NB4 (cell line): ENCODE measurements at places on chromosomes 6 and 20.

GRCh38 chr6:163260111-163260895 is 154.2 kb upstream of the QKI start:
- peak; percentile 43 for DNase-seq

- DNase-seq, result peak; percentile 11
Measured at GRCh38 chr6:151546941-151547659, 53.3 kb downstream of the CCDC170 start.

DNA sequence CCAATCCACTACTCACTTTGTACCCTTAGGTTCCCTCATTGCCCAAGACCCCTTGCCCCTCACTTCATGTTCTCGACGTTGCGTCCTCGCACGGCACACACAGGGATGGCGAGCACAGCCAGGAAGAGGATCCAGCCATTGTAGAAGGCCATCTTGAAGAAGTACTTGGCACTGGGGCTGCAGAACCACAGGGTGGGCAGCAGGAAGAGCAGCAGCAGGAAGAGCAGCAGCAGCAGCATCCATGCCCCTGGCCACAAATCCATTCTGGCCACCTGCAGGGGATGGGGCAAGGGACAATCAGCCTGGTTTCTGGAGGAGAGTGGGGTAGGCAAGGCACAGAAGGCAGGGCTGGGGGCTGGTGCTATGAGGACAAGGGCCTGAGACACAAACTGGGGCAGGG is 4.7 kb downstream of the AGPAT1 start:
- no peak for DNase-seq

GRCh38 chr6:150620244-150620643 is 20.6 kb downstream of the PLEKHG1 start:
- no peak for DNase-seq

DNA sequence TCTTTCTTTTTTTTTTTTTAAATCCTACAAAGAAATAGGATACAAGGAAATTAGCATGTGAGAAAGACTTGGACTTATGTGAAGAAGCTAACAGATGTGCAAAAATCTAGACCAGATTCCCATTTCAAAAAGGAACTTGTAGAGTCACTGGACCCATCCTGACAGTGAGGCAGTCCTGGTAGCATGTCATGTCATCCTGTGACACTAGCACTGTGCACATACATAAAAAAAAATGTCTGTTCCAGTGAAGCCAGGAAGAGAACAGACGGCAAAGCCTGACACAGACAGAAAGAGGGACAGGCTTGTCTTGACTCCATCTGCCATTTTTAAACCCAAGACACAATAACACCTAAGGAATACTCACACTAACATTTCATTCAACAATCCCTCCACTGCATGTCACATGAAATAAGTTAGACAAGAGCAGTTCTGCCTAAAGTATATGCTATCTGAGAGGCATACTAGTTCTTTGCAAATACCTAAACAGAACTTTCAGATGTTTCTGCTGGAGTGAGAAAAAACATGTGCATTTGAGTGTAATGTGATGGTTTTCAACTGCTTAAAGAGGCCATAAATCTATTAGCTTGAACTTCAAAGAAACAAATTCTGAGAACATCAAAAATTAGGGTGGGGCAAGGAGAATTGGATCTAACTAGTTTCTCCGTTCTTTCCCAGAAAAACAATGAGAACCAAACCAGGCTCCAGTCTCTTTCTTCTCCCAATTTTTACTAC is 159.6 kb downstream of the BACH2 start:
- DNase-seq, result no peak

DNA sequence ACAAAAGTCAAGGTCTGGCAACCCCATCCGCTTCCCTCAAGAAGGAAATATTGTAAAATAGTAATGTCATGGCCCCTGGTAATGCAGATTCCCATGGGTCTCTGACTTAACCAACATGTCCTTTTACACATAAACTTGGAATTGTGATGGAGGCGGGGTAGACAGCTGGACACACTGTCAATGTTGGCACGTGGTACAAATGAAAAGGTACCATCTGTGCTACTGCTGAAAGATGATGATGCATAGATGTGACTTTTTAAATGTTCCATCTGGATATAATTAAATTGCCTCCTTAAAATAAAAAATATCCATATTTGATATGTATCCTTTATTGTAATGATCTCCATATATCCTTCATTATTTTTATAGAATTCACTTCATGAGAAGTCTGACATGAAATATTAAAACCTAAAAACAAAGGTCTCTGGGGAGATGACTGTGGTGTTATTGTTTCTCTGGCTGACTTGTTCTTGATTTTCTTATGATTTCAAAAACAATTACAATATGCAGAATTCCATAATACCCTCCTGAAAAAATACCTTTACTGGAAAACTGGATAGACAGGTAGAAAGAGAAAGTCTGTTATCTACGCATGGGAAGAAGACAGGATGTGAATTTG is 104.5 kb downstream of the MKKS start:
- no peak for DNase-seq

DNA sequence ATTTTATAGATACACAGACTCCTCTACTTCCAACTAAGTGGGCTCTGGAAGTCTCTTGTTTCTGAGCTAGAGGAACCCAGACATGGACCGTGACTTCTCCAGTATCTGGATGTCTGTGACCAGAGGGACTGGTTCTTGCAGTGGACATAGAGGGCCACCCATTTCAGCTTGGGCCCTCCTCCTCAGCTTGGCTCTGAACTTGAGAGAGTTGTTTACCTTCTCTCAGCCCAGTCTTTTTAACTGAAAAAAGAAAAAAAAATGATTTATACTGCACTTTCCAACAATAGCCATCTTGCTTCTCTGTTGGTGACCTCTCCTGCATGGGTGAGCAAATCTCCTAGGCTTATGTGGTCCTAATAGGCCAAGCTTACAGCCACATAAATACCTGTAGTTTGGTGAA is 60.3 kb upstream of the TMEM181 start:
- DNase-seq, result no peak

DNA sequence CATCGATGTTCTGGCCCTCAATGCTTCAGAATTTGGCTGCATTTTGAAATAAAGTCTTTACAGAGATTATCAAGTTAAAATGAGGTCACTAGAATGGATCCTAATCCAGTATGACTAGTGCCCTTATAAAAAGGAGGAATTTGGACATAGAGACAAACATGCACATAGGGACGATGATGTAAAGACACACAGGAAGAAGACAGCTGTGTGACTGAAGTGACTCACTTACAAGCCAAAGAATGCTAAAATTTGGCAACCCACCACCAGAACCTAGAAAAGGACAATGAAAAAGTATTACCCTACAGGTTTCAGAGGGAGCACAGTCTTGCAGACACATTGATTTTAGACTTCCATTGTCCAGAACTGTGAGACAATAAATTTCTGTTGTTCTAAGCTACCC is 322.8 kb upstream of the GJE1 start:
- DNase-seq, result peak; percentile 4

GRCh38 chr6:127103482-127103881 is 15.0 kb upstream of the RSPO3 start:
- no peak for DNase-seq

- peak; percentile 72 for DNase-seq
Measured at GRCh38 chr20:35883778-35884540, 70.3 kb downstream of the SCAND1 start.

GRCh38 chr6:157264701-157265100 is 58.6 kb downstream of the TMEM242 start:
- DNase-seq, result no peak

- no peak for DNase-seq
Measured at GRCh38 chr6:150179030-150179429, 36.2 kb downstream of the PPP1R14C start.

DNA sequence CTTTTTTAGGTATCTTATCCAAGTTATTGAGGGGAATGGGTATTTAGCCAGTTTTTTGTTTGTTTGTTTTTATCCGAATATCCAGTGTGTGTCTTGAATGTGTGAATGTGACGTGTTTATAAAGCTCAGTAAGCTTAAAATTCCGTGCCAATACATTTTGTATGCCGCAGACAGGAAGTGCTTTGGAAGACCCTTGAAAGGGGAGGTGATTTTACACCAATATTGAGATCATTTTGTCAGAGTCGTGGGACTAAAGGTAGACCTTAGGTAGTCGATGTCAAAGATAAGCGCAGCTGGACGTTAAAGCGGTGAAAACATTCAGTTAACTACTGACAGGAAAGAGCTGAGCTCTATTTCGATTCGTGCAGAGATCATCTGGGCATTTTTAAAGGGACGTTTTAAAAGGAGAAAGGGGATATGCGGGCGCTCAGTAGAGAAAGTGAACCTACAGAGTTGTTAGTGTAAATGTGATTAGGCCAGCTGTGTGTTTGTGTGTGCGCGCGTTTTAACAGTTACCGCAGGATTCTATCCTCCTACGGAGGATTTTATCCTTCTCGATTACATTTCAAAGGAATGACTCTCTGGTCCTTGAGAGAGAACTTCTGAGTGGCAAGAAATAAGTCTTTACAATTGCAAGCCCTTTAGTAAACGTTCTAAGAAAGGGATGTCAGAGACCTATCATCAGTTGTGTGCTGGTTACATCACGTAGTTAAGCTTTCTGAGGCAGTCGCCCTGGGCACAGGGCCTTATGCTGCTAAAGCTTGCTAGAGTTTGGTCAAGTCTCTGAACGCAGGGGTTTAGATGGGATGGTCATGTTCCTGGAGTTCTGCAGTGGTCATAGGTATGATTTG is 625 bp upstream of the ECHDC1 start:
- peak; percentile 51 for DNase-seq

- DNase-seq, result no peak
Measured at GRCh38 chr20:58131151-58131550, 97.3 kb downstream of the ANKRD60 start.

- peak; percentile 80 for DNase-seq
Measured at GRCh38 chr6:17156112-17156921, 54.5 kb downstream of the STMND1 start.

DNA sequence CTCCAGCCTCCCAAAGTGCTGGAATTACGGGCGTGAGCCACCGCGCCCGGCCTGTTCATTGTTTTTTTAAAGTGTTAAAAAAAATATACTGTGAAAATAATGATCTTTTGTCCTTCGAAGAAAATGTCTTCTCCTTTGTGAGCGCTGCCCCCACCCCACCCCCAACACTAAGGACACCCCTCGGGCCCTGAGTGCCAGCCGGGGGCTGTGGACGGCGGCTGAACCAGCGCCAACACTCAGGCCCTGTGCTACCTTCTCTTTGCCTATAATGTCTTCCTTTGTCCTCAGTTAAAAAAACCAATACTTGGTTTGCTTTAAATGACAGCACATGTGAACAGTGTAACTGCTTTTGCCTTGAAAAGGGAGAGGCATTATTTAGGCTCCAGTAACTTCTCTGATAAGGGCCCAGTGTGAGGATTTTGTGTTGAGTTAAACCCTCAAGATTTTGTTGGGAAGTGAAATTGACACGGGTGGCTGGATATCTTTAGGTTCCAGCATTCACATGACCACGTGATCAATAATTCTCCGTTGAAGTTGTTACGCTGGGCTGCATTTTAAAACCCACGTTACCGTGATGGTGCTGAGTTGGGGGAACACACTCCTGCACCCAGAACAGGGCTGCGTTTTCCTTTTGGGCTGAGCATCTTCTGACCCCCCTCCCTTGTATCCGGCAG is 9.5 kb upstream of the ADRM1 start:
- DNase-seq, result no peak

DNA sequence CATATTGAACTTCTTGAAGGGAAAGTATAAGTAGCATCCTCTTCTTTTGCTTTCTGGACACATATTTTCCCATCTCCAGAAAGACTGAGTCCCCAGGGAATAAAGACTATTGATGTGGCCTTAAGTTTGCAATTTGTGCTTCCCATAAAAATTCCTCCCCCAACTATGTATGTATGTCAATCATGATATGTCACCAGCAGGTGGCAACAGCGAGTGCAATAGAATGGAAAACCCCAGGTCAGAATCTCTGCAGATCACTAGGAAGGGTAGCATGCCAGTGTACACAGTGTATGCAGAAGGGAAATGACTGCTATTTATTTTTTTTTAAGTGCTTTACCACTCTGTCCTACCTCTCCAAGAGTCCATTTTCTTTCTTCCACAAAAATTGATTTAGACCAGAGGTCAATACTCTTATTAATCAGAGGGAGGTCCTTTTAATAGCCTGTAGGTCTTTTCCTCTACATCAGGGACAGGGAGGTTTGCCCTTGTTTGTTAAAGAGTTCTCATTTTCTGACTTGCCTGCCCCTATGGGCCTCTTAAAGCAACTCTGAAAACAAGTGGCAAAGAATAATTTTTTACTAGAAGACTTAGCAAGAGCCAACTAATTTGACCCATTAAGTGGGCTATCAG is 61.4 kb downstream of the BMP2 start:
- DNase-seq, result peak; percentile 68

- DNase-seq, result no peak
Measured at GRCh38 chr20:41424546-41424945, 57.9 kb upstream of the EMILIN3 start.

- no peak for DNase-seq
Measured at GRCh38 chr20:13250251-13250650, 29.2 kb downstream of the ISM1 start.

GRCh38 chr6:167647306-167647705 is 179.4 kb upstream of the AFDN start:
- no peak for DNase-seq

DNA sequence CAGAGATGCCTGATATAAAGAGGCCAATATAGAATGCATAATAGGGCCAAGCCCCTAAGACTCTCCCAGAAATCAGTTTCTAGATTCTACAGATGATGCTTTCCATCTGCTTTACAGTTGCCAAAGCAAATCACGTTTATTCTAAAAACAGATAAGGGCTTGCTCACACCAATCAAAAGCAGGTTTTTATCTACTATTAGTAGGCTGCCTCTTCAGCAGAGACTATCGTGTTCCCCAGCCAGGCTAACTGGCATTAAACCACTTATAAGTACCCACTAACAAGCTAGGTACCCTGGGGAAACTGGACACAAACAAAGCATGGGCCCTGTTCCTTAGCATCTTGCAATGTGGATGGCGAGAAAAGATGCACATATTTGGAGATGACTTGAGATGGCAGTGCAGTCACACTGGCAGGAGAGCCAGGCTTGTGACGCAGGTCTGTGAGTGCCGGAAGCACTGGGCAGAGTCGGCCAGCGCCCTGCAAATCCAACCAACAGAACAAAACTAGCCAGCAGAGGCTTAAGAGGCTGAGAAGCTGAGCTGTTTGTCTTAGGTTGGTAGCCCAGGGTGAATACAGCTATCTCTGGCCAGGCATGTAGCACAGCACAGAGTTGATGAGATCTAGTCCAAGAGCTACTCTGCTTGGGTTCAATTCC is 73.4 kb downstream of the GFOD1 start:
- no peak for DNase-seq

GRCh38 chr6:13480631-13481501 is 6.5 kb downstream of the GFOD1 start:
- DNase-seq, result no peak

- DNase-seq, result no peak
Measured at GRCh38 chr6:133612459-133612858, 276.5 kb upstream of the TCF21 start.

GRCh38 chr6:148329596-148330381 is 12.8 kb upstream of the SASH1 start:
- DNase-seq, result no peak
